ENCODE measurements at places on chromosomes 5 and 9. TPM values are rescaled to one million over a fixed set of nuclear protein-coding genes. Genes with fewer than 3 reads are reported as not detected.

DNA sequence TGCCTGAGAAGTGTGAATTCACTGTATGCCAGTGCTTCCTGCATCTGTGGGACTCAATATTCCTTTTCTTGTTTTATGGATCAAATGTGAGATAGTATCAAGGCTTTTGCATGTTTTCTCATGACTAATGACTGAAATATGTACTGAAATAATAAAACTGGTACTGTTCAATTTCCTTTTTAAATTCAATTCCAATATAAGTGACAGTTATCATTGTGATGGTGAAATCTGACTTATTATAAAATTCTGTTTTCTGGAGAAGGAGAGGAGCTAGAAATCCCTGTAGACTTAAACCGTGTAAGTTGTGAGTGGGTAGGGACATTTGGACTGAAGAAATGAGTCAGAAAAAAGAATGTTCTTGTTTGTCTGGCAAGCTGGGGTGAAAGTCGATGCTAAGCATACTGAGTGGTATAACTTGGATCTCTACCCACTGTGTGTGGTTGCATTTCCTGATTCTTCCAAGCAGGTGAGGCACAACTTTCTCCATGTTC is 245.2 kb downstream of the EFNA5 start:
- peaks cover 4% of the 10 kb centered on the region for H3K4me1 ChIP-seq
- no peak for DNase-seq
- peaks cover 17% of the 10 kb centered on the region for H3K27me3 ChIP-seq
- no peaks in the 10 kb centered on the region for H3K36me3 ChIP-seq

Gene SLC6A18
- not detected for total RNA-seq

GRCh38 chr5:52985306-52985705 is 3.8 kb upstream of the ITGA2 start:
- H3K4me3 ChIP-seq, result no peak overlapping the region
- H3K27ac ChIP-seq, result no peak overlapping the region
- no peak for DNase-seq
- peaks cover 36% of the 10 kb centered on the region for H3K27me3 ChIP-seq
- peaks cover 6% of the 10 kb centered on the region for H3K36me3 ChIP-seq

GRCh38 chr5:10654566-10654965 is 90.7 kb downstream of the ANKRD33B start:
- no peak overlapping the region for H3K27ac ChIP-seq
- H3K4me3 ChIP-seq, result no peak overlapping the region
- H3K36me3 ChIP-seq, result peaks cover 6% of the 10 kb centered on the region
- no peak for DNase-seq

- peak overlapping the region; percentile 94 for H3K27ac ChIP-seq
- H3K36me3 ChIP-seq, result peaks cover 90% of the 10 kb centered on the region
- H3K4me1 ChIP-seq, result peaks cover 94% of the 10 kb centered on the region
- H3K27me3 ChIP-seq, result no peaks in the 10 kb centered on the region
- peak overlapping the region; percentile 53 for H3K4me3 ChIP-seq
Measured at GRCh38 chr5:157252711-157253465, 13.0 kb upstream of the CYFIP2 start.

GRCh38 chr9:88064554-88064953 is 73.7 kb downstream of the SPATA31C2 start:
- peaks cover under 1% of the 10 kb centered on the region for H3K4me1 ChIP-seq
- H3K36me3 ChIP-seq, result no peaks in the 10 kb centered on the region
- H3K27ac ChIP-seq, result no peak overlapping the region
- DNase-seq, result no peak
- no peak overlapping the region for H3K4me3 ChIP-seq

GRCh38 chr9:95494416-95495371 is 22.1 kb downstream of the PTCH1 start:
- H3K4me3 ChIP-seq, result peak overlapping the region; percentile 69
- peaks cover 9% of the 10 kb centered on the region for H3K27me3 ChIP-seq
- H3K4me1 ChIP-seq, result peaks cover 60% of the 10 kb centered on the region
- peak; percentile 91 for DNase-seq
- peak overlapping the region; percentile 96 for H3K27ac ChIP-seq

GRCh38 chr9:33638391-33638915 is 114.4 kb downstream of the ANKRD18B start:
- DNase-seq, result no peak
- H3K4me1 ChIP-seq, result no peaks in the 10 kb centered on the region

Gene PCSK1
- not detected for total RNA-seq

DNA sequence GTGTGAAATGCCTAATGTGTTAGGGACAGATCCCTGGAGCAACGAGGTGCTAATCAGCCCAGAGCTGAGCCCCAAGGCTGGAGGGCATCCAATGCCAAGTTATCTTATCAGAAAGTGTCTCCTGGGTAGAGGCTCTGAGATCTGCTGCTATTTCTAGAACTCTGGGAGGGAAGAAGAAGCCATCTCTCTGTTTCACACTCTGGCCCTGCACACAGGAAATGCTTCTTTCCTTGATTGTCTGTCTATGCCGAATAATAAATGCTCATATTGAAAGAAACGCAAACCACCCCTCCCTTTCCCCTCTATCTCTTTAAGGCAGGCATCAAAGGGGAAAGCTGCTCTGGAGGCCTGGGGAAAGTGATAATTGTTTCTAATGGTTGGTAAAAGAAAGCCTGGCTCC is 166.7 kb downstream of the PAPPA start:
- DNase-seq, result no peak
- no peaks in the 10 kb centered on the region for H3K36me3 ChIP-seq

- H3K4me3 ChIP-seq, result no peak overlapping the region
- H3K27me3 ChIP-seq, result peaks cover 3% of the 10 kb centered on the region
- H3K27ac ChIP-seq, result no peak overlapping the region
- DNase-seq, result no peak
Measured at GRCh38 chr5:17224858-17225511, 7.6 kb downstream of the BASP1 start.

DNA sequence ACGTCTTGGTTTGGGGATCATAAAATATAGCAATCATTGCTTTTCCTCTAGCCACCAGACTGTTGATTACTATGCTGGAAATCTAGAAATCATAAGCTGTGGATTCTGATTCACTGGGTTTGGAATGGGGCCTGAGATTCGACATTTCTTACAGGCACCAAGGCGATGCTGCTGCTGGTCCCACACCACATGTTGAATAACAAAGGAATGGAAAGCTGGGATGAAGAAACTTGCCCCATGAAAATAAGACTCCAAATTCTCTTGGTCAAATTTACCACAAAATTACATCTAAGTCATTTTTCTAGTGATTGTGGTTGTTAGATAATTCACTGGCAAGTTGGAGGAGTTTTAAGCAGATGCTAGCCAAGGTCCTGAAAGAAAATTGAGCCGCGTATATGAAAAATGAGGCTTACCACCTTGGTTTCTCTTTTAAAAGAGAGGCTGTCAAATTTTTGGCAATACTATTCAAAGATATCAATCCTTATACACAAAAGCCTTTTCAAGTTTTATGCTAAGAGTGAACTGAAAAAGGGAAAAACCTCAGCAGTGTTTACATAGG is 23.0 kb upstream of the MEIKIN start:
- DNase-seq, result no peak
- H3K4me1 ChIP-seq, result no peaks in the 10 kb centered on the region
- H3K27me3 ChIP-seq, result no peaks in the 10 kb centered on the region
- H3K36me3 ChIP-seq, result no peaks in the 10 kb centered on the region
- H3K4me3 ChIP-seq, result no peak overlapping the region

GRCh38 chr5:9063615-9064245 is 482.1 kb downstream of the SEMA5A start:
- no peaks in the 10 kb centered on the region for H3K27me3 ChIP-seq
- H3K4me1 ChIP-seq, result no peaks in the 10 kb centered on the region
- no peak for DNase-seq
- H3K36me3 ChIP-seq, result no peaks in the 10 kb centered on the region
- H3K27ac ChIP-seq, result no peak overlapping the region
- no peak overlapping the region for H3K4me3 ChIP-seq

DNA sequence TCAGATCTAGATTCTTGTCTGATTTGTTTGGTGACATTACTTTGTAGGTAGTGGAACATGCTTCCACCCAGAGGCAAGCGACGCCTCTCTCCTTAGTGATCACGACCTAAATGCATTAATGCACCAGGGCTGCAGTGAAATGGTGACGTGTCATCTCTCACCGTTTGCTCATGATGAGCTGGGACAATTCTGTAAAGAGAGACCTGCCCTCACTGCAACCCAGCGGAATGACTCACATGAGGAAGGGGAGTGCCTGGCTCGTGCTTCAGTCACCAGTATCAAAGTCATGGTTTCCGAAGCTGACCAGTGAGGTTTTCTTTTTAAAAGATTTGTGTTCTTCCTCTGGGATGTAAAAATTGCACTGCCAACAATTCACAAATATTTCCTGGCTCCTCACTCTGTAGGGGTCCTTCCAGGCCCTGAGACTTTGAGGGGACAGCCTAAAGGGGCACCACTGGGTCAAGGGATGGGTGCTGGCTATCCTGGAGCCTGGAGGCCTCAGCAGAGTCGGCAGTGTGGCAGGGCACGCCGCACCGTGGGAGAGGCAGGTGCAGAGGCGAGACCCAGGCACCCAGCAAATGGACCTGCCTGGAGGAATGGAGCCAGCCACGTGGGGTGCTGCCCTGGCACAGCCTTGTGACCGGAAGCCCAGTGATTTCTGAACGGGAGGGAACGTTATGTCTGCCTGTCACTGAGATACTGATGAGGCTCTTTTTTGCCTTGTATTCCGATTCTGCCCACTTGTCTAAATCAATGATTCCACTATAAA is 17.3 kb downstream of the QSOX2 start:
- DNase-seq, result no peak
- H3K4me3 ChIP-seq, result no peak overlapping the region
- H3K27ac ChIP-seq, result no peak overlapping the region

- H3K36me3 ChIP-seq, result no peaks in the 10 kb centered on the region
- no peak for DNase-seq
- H3K4me3 ChIP-seq, result no peak overlapping the region
- no peak overlapping the region for H3K27ac ChIP-seq
Measured at GRCh38 chr5:18305288-18305924, 671.1 kb downstream of the TAF11L14 start.

- H3K4me1 ChIP-seq, result peaks cover 77% of the 10 kb centered on the region
- H3K27ac ChIP-seq, result peak overlapping the region; percentile 96
- H3K4me3 ChIP-seq, result peak overlapping the region; percentile 56
- DNase-seq, result no peak
- no peaks in the 10 kb centered on the region for H3K27me3 ChIP-seq
Measured at GRCh38 chr9:120890320-120891244, 13.6 kb upstream of the PHF19 start.

- H3K27me3 ChIP-seq, result peaks cover 3% of the 10 kb centered on the region
- peaks cover 16% of the 10 kb centered on the region for H3K36me3 ChIP-seq
- peaks cover 54% of the 10 kb centered on the region for H3K4me1 ChIP-seq
- peak; percentile 67 for DNase-seq
- H3K27ac ChIP-seq, result peak overlapping the region; percentile 87
Measured at GRCh38 chr5:139272471-139273321, 20.8 kb upstream of the MATR3 start.

Gene PDCD1LG2
- total RNA-seq, result 1.5 TPM

Gene GABBR2
- not detected for total RNA-seq

Gene FNIP1
- 25.5 TPM for total RNA-seq

- H3K4me3 ChIP-seq, result no peak overlapping the region
- no peaks in the 10 kb centered on the region for H3K4me1 ChIP-seq
- no peak overlapping the region for H3K27ac ChIP-seq
- H3K36me3 ChIP-seq, result peaks cover 1% of the 10 kb centered on the region
- H3K27me3 ChIP-seq, result peaks cover 2% of the 10 kb centered on the region
Measured at GRCh38 chr9:722388-722980, 119.0 kb upstream of the DMRT1 start.

Gene LCN1
- total RNA-seq, result not detected

- peaks cover 9% of the 10 kb centered on the region for H3K4me1 ChIP-seq
- H3K27me3 ChIP-seq, result peaks cover 16% of the 10 kb centered on the region
- no peak overlapping the region for H3K4me3 ChIP-seq
- DNase-seq, result no peak
- no peaks in the 10 kb centered on the region for H3K36me3 ChIP-seq
- H3K27ac ChIP-seq, result no peak overlapping the region
Measured at GRCh38 chr5:137561608-137562007, 62.5 kb upstream of the SPOCK1 start.

Gene ANKRD20A1
- total RNA-seq, result not detected

GRCh38 chr5:56190497-56190896 is 42.6 kb downstream of the ANKRD55 start:
- H3K27ac ChIP-seq, result no peak overlapping the region
- peaks cover 3% of the 10 kb centered on the region for H3K4me1 ChIP-seq
- no peak overlapping the region for H3K4me3 ChIP-seq
- peaks cover 5% of the 10 kb centered on the region for H3K27me3 ChIP-seq

Gene GLDC
- total RNA-seq, result 5.8 TPM

Gene PCDHB2
- not detected for total RNA-seq

Gene TMEM203
- total RNA-seq, result 36.9 TPM
